T-helper 9 cell (primary cell): ENCODE measurements at places on chromosomes 12 and 14.

GRCh38 chr12:45257185-45257930 is 41.5 kb downstream of the ANO6 start:
- no peak for DNase-seq

GRCh38 chr12:68290126-68290525 is 36.7 kb upstream of the IL22 start:
- no peak for DNase-seq

DNA sequence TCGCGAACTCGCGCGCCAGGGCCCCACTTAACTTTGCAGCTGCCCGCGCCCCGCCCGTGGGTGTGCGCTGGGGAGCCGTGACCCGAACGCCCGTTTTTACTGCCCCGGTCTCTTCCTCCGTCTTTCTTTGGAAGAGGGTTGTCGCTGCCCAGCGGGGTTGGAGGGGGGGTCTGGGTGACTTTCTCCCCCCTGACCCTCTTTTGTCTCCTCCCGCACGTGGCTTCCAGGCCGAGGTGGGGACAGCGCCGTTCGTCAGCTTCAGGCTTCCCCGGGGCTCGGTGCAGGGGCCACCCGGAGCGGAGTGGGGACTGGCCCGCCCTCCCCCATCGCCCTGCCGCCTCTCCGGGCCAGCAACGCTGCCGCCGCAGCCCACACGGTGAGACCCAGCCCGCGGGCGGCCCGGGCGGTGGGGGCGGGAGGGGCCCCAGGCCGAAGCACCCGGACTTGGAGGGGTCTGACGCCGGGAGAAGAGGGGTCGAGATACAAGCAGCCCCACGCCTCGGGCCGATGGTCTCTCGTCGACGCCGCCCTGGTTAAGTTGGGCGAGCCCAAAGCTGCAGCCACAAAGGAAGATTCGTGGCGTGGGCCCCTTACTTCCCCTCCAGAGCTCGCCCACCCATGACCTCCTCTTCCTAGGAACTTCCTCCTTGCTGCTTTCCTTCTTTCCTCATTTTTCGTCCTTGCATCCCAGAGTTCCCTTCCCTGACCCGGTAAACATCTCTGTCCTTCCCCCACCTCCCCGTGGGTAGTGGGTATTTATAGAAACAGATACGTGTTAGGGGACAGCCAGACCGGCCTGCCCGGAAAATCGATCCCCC is 1.2 kb downstream of the DYRK2 start:
- peak; percentile 35 for DNase-seq

GRCh38 chr12:104796475-104796862 is 161.6 kb downstream of the SLC41A2 start:
- DNase-seq: no peak

GRCh38 chr12:29901585-29901984 is 117.8 kb upstream of the TMTC1 start:
- no peak for DNase-seq

DNA sequence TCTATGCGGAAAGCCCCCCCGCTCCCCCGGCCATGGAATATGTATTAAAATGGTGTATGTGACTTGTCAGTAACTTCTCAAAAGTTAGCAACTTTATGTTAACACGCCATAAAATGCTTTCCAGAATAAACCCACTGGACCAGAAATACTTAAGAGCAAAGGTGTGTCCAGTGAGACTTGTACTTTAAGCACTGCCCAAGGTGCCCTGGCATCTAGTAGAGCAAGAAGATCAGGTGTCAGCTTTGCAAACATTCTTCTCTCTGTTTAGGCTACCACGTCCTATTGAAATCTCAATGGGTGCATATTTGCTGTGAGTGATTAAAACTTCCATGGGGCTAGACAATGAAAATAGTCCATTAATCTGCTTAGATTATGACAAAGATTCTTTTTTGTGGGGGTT is 201.2 kb downstream of the ESR2 start:
- no peak for DNase-seq

- no peak for DNase-seq
Observed at GRCh38 chr12:67666605-67667004, 18.1 kb downstream of the DYRK2 start.
